Hematopoietic multipotent progenitor cell treated with erythropoietin and hydrocortisone succinate and interleukin-3 and kit ligand, for 8 days (in vitro differentiated cells): ENCODE measurements at places on chromosomes 13 and 19.
A peak's percentile ranks its signal among the peaks of the same experiment; 100 is the strongest.

DNA sequence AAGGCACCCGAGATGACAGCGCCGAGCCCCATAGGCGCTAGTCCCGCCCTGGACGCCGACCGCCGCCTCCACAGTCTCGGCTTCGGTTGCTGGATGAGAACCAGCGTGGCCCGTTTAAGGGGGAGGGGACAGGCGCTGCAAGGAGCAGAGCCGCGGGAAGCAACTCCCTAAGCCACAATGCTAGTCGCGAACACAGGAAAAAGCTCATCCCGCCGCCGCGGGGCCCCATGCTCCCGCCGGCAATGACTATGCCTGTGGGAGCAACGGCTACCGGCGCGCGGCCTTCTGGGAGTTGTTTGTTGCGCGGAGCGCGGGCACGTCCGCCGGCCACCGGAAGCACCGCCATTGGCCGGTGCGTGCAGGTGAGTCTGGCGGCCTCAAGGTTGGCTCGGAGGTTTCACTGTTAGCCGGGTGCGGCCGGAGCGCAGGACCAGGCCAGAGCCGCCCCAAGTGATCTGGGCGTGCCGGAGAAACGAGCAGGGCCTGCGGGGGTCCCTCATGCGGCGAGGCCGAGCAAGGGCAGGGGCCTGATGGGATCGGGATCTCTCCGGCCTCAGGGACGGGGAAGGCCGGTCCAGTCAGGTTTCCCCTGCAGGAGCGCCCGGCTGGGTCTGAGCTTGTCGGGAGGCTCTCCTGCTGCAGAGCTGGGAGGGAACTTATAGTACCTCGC, at the start of gene ZNF544:
TSS of gene ZNF544 (plus strand) at position 330 of the 670 bp plus-strand sequence. CDS start 15,110 bp downstream, outside the sequence.
- peak; percentile 83 for DNase-seq

DNA sequence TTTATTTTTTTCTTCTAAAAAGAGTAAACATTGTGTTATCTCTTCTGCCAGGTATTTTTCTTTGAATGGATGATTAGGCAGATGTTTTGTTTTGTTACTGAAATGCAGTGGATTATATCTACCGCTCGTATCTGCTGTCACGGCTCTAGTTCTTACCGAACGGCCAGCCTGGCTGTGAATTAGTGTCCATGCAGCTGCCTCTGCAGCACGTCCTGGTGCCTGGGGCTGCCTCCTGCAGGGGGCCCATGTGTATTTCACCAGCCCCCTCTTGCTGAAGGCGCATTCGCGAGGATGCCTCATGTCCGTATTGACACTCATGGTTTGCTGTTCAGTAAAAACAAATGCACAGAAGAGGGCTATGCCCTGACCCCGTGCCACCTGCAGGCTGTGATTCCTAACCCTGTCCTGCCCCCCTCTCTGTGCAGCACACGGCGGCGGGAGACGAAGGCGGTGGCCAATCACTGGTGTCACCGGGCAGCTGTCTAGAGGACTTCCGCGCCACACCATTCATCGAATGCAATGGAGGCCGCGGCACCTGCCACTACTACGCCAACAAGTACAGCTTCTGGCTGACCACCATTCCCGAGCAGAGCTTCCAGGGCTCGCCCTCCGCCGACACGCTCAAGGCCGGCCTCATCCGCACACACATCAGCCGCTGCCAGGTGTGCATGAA, 49.9 kb downstream of the RAB20 start:
- DNase-seq: no peak

GRCh38 chr13:37342205-37342604, 236.7 kb upstream of the CSNK1A1L start:
- no peak for DNase-seq

DNA sequence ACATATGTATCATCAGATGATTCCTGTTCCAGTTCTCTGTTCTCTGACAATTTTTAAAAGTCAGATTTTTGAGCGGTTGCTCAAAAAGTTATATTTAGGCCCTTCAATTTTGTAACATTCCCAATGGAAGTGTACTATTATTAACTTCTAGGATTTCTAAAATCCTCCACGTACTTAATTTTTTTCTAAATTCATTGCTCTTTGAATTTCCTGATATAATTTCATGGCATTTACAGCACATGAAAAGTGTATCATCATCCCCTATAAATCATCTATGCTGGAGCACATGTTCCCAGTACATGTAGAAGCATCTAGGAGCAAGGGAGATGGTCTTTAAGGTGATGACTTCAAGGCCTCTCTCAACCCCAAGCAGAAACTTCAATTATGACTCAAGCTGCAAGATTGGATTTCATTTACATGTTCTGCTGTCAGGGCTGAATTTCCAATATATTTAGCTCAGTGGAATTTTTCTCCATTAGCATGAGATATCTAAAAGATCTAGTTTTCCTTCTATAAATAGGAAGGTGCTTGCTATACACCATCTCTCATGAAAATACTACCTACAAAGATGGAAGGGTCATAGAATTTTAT, 392.8 kb upstream of the MIR17HG start:
- DNase-seq: no peak

DNA sequence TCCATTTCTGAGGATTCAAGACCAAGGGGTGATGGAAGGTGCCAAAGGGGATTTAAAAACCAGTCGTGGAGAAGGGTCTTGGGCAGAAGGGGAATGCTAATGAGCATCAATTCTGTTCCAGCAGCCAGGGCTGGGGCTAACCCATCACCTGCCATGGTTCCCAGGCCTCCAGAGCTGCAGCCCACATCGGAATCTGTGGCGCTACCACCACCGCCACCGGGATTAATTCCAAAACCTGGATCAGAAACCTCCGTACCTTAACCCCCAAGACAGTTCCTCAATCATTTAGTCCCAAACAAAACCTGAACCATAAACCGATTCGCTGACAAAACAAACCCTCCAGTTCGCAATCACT, 583 bp downstream of the ZNF615 start:
- DNase-seq: no peak

DNA sequence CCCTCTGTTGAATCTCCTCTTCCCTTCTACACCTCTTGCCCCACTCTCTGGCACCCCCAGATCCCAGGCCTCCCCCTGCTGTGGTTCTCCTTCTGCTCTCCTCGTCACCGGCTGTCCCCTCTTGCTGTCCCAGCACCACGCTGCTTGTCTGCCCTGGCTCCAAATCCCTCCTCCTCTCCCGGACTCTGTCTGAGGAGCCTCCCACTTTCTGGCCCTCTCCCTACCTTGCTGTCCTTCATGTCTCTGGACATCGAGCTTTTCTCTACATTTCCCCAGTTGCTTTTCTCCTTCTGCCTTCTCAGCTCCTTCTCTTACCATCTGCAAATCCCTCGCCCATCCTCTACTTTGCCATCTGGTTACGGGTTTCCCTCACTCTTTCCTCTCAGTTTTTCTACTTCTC, 1.2 kb downstream of the ZNF347 start:
- DNase-seq: no peak

DNA sequence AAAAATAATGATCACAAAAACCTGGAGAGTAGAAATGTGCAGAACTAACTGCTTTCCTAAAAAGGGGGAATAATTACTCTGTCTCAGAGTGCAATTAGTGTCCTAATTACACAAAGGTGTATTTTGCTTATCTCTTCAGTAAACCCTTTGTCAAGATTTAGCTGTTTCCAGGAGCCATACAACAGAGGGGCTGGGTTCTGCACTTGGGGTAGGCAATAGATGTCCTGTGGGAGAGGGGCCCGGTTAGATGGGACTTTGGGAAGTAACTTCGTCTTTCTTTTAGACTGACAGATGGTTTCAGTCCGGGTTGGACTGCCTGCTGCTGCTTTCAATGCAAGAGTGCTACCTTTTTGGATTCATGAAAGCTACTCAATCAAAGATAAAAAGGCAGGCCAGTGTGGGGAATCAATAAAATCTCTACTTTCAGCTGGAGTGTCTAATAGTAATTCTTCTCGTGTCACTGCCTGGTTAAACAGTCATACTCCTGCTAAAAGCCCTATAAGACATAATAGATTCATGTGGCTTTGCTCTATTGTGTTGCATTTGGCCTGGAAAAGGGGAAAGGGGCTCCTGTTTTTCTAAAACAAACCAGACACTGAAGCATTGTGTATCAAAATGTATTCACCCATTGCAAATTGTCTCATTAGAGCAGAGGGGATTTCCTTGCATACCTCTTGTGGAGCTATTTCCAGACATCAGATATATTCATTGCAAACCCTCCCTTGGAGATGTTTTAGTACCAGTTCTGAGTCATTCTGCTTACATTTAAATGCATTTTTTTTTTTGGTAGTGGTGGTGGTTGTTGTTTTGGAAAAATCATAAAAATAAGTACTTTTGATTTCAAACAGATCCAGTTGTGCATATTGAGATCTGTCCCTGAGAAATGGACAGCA, 83.3 kb upstream of the PCDH8 start:
- no peak for DNase-seq

- DNase-seq: no peak
Observed at GRCh38 chr19:39515551-39516191, 732 bp downstream of the SELENOV start.

DNA sequence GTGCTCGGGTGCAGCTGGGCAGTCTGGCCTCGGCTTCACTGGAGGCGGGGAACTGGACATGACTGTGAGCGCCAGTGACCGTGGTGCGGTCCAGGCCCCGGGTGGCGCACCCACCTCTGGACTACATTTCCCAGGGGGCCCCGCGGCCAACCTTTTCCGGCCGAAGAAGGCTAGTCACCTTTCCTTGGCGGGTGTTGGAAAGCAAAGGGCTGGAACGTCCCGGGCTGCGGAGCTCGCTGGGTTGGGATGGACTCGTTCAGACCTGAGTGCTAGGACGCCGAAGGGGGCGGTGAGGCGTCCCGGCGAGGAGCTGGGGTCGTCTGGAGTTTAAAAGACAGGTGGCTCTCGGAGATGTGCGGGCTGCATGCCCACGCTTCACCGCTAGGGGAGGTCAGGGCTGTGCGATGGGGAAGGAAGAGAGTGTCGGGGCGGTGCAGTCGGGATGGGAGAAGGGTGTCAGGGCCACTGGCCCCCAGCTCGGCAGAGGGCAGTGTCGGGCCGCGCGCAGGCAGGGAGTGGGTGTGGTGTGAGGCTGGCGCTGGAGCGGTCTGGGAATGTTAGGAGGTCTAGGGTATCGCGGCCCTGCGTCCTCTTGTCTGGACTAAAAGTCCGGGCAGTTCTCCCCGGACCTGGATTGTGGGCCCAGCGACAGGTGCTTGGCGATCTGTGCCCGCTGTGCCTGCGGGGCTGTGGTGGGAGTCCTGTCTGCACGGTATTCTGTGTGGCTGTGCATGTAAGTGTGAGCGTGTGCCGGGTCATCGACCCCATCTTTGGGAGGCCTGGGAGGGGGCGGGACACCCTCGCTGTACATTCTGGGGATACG, 57.1 kb downstream of the ZNF568 start:
- DNase-seq: peak; percentile 75
